ENCODE measurements at places on chromosomes 4 and X. TPM values are rescaled to one million over a fixed set of nuclear protein-coding genes. Genes with fewer than 3 reads are reported as not detected.
A peak's percentile ranks its signal among the peaks of the same experiment; 100 is the strongest.

DNA sequence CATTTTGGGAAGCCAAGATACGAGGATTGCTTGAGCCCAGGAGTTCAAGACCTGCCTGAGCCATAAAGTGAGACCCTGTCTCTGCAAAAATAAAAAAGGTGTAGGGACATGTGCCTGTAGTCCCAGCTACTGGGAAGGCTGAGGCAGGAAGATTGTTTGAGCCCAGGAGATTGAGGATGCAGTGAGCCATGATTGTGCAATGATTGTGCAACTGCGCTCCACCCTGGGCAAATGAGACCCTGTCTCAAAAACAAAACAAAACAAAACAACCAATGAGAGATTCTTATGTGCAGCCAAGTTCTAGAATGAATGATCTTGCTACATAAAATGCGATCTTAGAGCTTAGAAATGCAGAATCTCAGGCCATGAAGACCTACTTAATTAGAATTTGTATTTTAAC lies 22.5 kb downstream of the SLC9B2 start:
- H3K27ac ChIP-seq, result no peak overlapping the region
- peaks cover 1% of the 10 kb centered on the region for H3K36me3 ChIP-seq
- H3K4me3 ChIP-seq, result no peak overlapping the region
- H3K4me1 ChIP-seq, result peaks cover 12% of the 10 kb centered on the region
- no peaks in the 10 kb centered on the region for H3K27me3 ChIP-seq

DNA sequence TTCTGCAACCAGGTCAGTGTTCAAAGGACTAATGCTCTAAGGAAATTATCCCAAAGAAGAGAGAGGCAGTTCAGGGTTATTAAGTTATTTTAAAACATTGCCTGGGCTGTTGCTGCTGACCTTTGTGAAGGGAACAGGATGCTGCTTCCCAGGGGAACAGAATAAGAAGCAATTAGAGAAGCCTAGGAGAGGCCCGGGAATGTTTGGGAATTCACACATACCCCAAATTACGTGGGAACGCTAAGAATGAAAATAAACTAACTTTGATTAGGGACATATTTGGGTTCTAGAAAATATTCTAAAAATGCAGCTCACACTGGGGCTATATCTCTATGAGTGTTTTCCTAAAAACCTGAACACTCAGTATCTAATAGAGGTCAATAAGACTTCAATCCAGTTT lies 243.1 kb upstream of the FTHL17 start:
- no peak overlapping the region for H3K4me3 ChIP-seq
- H3K27me3 ChIP-seq, result peaks cover 18% of the 10 kb centered on the region
- no peaks in the 10 kb centered on the region for H3K4me1 ChIP-seq
- DNase-seq, result no peak

- H3K4me1 ChIP-seq, result peaks cover 80% of the 10 kb centered on the region
- no peak for DNase-seq
- H3K4me3 ChIP-seq, result peak overlapping the region; percentile 23
- H3K27ac ChIP-seq, result peak overlapping the region; percentile 6
- H3K27me3 ChIP-seq, result no peaks in the 10 kb centered on the region
Measured at GRCh38 chr4:153426207-153426885, 39.8 kb upstream of the TMEM131L start.

DBET gene
- total RNA-seq, result not detected

SMAD1 gene
- total RNA-seq, result 3.1 TPM

ZNF732 gene
- not detected for total RNA-seq

TCEAL2 gene
- total RNA-seq, result 0.53 TPM

GRCh38 chrX:53476371-53476770 lies 42.2 kb upstream of the HSD17B10 start:
- peaks cover 56% of the 10 kb centered on the region for H3K27me3 ChIP-seq
- H3K4me3 ChIP-seq, result no peak overlapping the region
- H3K4me1 ChIP-seq, result no peaks in the 10 kb centered on the region
- H3K27ac ChIP-seq, result no peak overlapping the region
- no peak for DNase-seq

GAGE13 gene
- not detected for total RNA-seq

DNA sequence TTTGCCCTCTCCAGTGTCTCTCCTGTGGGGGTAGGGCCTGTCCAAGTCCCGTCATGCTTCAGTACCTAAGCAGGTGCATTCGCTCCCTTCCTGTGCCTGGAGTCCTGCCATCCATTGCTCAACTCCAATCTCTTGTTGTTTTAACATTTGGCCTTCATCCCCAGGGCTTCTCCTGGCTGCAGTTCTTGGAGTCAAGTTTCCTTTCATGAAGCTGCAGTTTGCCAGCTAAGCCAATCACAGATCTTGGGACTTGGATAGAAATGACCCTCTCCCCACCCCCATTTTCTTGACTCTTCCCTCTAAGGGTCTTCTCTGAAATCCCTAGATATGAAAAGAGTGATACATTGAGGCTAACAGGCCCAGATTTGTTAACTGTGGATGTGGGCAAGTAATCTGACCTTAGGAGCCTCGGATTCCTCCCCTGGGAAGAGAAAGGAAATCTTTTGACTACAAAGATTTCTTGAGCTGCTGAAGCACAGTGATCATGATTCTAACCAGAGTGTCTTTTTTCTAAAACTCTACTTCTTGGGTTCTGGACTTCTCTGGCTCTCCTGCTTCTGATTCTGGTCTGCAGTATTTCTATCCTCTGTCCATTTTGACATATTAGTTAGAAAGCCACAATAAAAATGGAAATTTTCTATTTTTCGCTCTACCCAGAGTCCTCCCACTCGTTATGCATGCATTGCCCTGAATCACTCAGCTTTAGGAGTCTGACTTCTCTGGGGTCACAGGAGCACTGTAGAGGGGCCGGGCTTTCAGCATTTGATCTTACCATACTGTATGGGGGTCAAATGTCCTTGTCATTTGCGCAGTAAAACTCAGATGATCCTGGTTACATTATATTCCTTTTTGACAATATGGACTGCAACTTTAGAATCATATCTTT lies 61.0 kb downstream of the CHRNA9 start:
- no peak overlapping the region for H3K27ac ChIP-seq
- H3K27me3 ChIP-seq, result no peaks in the 10 kb centered on the region
- no peaks in the 10 kb centered on the region for H3K36me3 ChIP-seq
- H3K4me1 ChIP-seq, result no peaks in the 10 kb centered on the region

DNA sequence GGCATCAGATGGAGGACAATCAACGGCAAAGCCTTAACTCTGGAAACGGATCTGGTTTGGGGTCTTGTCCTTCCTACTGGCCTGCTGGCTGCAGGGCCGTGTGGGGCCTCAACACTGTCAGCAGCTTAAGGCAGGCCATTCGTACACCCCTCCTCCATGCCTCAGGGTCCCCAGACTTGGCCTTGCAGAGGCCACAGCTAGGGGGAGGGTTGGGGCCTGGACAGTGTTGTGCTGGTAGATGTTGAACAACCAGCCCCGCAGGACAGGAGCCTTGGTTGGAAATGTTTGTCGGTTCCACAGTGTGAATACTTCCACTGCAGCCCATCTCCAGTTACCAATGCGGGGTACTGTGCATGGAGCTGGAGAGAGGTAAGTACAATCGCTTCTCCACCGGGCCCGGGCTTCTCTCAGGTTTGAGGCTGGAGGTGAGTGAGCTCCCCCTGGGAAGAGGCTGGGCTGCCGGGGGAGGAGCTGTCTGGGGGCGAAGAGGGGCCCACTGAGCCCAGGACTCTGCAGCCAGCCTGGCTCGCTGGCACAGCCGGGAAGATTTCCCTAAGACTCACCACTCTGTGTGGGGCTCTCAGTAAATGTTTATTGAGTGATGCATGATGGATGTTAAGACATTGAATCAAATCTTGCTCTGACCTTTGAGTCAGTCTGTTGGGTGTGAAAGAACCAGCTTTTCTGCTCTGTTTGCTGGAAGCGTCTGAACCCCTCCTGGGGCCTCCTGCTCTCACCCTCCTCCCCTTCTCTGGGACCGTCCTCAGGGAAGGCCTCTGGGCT lies 19.7 kb upstream of the GPR78 start:
- no peak for DNase-seq
- H3K27ac ChIP-seq, result no peak overlapping the region
- no peaks in the 10 kb centered on the region for H3K27me3 ChIP-seq
- H3K4me1 ChIP-seq, result no peaks in the 10 kb centered on the region
- no peak overlapping the region for H3K4me3 ChIP-seq

DNA sequence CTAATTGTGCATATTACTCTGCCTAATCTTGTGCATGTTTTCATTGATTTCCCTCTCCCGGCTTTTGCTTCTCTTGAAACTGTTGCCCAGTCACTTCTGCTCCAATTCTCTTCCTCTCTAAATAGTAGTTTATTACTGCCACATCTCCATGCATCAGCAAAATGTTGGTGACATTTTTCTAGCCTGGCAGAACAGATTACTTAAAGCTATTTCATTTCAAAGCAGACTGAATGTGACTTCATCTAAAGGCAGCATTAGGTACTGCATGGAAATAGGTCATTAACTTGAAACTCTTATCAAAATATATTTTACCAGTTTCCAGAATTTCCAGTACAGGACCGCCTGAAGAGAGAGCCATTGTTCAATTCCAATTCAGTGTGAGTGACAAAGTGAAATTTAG lies 52.4 kb downstream of the HPGDS start:
- no peaks in the 10 kb centered on the region for H3K27me3 ChIP-seq
- H3K4me1 ChIP-seq, result peaks cover 5% of the 10 kb centered on the region
- no peak for DNase-seq
- peaks cover 5% of the 10 kb centered on the region for H3K36me3 ChIP-seq
- no peak overlapping the region for H3K4me3 ChIP-seq

DNA sequence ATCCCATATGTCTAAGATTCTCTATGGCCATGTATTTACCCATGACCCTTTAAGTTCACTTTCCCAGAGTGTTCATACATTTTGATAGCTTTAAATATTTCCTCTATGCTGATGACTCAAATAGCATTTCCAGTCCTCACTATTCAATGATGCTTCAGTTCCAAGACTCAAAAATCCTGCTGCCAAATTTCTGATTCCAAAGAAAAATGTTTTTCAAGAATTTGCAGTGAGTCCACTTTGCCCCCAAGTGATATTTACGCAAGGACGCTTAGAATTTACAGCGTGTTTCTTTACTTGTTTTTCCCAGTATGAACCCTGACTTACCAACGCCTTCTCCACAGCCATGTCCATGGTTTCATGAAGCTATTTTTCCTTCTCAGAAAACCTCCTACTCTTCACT lies 127.9 kb upstream of the PCDH18 start:
- no peaks in the 10 kb centered on the region for H3K4me1 ChIP-seq
- no peaks in the 10 kb centered on the region for H3K27me3 ChIP-seq
- DNase-seq, result no peak
- H3K36me3 ChIP-seq, result no peaks in the 10 kb centered on the region

RS1 gene
- not detected for total RNA-seq

TMSB15C gene
- 5.4 TPM for total RNA-seq

DNA sequence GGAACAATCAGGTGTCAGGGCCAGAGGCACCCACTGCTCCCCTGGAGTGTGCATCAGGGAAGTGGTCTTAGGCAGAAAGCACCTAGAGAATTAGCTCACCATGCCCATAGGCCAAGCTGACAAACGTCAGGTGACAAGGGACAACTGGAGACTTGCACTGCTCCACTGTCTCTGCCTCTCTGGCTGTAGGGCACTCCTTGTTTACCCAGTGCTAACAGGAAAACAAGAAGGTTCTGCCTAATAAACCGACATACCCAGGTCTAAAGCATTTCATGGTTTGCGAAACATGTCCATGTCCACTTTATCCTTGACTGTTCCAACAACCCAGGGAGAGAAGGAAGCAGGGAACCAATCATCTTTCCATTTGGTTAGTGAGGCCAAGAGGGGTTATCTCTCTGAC lies 92.5 kb upstream of the MAMLD1 start:
- peaks cover 21% of the 10 kb centered on the region for H3K27me3 ChIP-seq
- H3K36me3 ChIP-seq, result no peaks in the 10 kb centered on the region
- H3K4me3 ChIP-seq, result no peak overlapping the region
- H3K27ac ChIP-seq, result no peak overlapping the region

CYLC1 gene
- not detected for total RNA-seq

DNA sequence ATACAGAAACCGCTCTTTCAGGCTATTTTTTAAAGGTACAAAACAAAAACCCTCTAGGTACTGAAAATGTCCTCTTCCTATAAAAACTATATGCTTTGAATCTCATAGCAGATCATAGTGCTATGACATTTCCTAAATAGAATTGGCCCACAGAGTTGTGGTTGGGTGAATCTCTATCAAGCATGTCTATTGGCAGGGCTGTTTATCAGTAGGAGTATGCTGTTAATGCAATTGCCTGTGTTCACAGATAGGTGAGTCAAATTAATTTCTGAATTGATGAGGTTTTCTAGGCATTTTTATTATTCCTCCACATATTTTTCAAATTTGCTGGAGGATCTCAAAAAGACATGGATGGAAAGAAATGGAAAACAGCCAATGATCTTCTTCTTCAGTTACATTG lies 73.9 kb downstream of the QRFPR start:
- no peak for DNase-seq
- H3K4me3 ChIP-seq, result peak overlapping the region; percentile 65
- peak overlapping the region; percentile 80 for H3K27ac ChIP-seq
- H3K4me1 ChIP-seq, result peaks cover 16% of the 10 kb centered on the region
- no peaks in the 10 kb centered on the region for H3K36me3 ChIP-seq

GRCh38 chr4:101158134-101158482 lies 189.2 kb downstream of the PPP3CA start:
- no peaks in the 10 kb centered on the region for H3K27me3 ChIP-seq
- peak overlapping the region; percentile 66 for H3K27ac ChIP-seq
- no peak overlapping the region for H3K4me3 ChIP-seq
- DNase-seq, result no peak

ADH1B gene
- total RNA-seq, result not detected

DNA sequence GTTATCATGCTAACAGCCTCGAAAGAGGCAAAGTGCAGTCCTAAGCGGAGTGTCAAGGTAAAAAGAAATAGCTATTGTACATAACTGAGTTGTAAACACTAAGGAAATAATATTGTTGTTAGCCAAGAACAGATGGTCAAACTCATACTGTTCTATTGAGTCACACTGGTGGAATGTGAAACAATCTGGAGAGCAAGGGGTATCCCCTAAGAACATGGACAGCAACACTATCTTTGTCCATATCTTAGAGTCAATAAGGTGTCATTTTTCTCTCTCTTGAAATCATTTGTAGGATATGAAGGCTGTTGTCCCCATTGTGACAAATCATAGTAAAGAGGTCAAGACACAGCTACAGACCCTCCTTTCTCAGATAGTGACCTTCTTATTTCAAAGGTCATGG lies 4.5 kb upstream of the PDGFC start:
- H3K27me3 ChIP-seq, result peaks cover 16% of the 10 kb centered on the region
- no peaks in the 10 kb centered on the region for H3K4me1 ChIP-seq
- H3K4me3 ChIP-seq, result no peak overlapping the region
- no peak for DNase-seq
- no peak overlapping the region for H3K27ac ChIP-seq

DNA sequence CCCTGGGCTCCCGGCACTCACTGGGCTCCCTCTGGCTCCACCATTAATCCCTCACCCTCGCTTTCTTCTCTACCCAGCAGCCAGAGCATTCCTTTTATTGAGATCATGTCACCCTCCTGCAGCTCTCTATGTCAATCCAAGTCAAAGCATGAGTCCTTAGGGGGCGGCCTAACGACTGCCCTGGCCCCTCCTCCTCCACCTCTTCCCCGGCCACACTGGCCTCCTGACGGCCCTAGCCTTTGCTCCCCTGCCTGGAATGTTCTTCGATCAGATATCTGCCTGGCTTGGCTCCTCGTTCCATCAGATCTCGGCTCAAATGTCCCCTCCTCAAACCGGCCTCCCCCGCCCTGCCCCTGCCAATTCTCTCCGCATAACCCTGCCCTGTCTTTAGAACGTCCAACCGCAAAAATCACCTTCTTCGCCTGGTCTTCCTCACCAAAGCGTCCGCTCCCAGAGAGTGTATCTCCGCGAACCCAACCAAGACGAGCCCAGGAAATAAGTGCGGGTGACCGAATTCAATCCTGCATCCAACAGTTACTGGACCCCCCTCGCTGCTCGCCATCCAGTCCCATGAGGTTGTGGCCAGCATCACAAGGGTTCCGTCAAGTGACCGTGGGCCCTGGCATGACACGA lies 722 bp upstream of the PNCK start:
- peak overlapping the region; percentile 23 for H3K4me3 ChIP-seq
- DNase-seq, result no peak
- H3K36me3 ChIP-seq, result no peaks in the 10 kb centered on the region
- no peak overlapping the region for H3K27ac ChIP-seq
- peaks cover 43% of the 10 kb centered on the region for H3K27me3 ChIP-seq

TMSB15A gene
- 0.62 TPM for total RNA-seq
